Melanocyte of skin (primary cell): ENCODE measurements at places on chromosomes 11 and 22. TPM values are rescaled to one million over a fixed set of nuclear protein-coding genes. Genes with fewer than 3 reads are reported as not detected.

WDR74 gene
- total RNA-seq = 72.0 and 87.9 TPM in 2 replicates

PTPN5 gene
- total RNA-seq = not detected in 2 replicates

COA4 gene
- total RNA-seq = 70.9 and 78.5 TPM in 2 replicates

TFIP11 gene
- 33.2 and 37.0 TPM in 2 replicates for total RNA-seq

SEC14L6 gene
- total RNA-seq = not detected in 2 replicates

SLC6A5 gene
- not detected in 2 replicates for total RNA-seq

MS4A4A gene
- not detected in 2 replicates for total RNA-seq

SYCE3 gene
- not detected in 2 replicates for total RNA-seq

SMC1B gene
- not detected in 2 replicates for total RNA-seq

MRPL40 gene
- 41.0 and 55.6 TPM in 2 replicates for total RNA-seq

PATE4 gene
- total RNA-seq = not detected in 2 replicates

CRYBB3 gene
- total RNA-seq = not detected in 2 replicates

DEPDC7 gene
- 19.3 and 29.1 TPM in 2 replicates for total RNA-seq

TMEM132A gene
- total RNA-seq = 11.3 and 19.3 TPM in 2 replicates

PRAME gene
- total RNA-seq = under 0.01 TPM in 1 of 2 replicates, not detected in the other

TREH gene
- total RNA-seq = not detected in 2 replicates

TH gene
- total RNA-seq = not detected in 2 replicates

VWCE gene
- under 0.01 and 0.33 TPM in 2 replicates for total RNA-seq

FAM227A gene
- 1.7 and 2.2 TPM in 2 replicates for total RNA-seq

LRRC56 gene
- under 0.01 and 1.1 TPM in 2 replicates for total RNA-seq

GLB1L2 gene
- 3.8 and 4.4 TPM in 2 replicates for total RNA-seq

FAT3 gene
- total RNA-seq = 0.34 and 0.36 TPM in 2 replicates

DEFB131B gene
- not detected in 2 replicates for total RNA-seq
